ENCODE measurements at places on chromosomes 4 and X.

- no peak for DNase-seq
Measured at GRCh38 chrX:13001097-13001496, 26.2 kb downstream of the TMSB4X start.

- DNase-seq: no peak
Measured at GRCh38 chr4:87060957-87061356, 126.1 kb downstream of the AFF1 start.

GRCh38 chr4:61336916-61337315, 136.8 kb downstream of the ADGRL3 start:
- no peak for DNase-seq

DNA sequence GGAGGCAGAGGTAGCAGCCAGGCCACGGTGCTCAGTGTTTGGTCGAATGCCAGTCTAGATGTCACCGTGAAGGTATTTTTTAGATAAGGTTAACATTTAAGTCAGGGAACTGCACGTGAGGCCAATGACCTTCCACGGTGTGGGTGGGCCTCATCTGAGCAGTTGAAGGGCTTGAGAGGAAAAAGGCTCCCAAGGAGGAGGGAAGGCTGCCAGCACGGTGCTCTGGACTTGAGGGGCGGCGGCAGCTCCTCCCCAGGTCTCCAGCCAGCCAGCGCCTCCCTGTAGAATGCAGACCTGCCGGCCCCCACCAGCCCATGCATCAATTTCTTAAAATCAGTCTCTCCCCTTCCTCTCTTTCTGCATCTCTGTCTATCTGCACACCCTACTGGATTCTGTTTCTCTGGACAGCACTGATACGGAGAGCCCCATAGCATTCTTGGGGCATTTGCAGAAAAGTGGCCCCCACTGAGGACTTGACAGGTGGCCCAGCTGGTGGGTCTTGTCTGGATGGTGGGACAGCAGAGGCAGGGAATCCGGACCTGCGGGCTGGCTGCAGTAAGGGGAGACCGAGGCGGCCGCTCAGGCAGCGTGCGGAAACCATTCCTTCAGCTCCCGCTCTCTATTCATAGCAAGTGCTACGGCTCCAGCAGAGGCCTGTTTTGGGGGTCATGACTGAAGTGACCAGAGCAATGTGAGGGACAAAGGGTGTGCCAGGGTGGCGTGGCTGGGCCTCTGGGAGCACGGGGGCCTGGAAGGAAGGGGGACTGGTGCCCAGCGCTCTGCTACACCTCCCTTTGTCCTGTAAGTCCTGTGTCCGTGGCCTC, 7.9 kb upstream of the RGS12 start:
- DNase-seq: no peak

DNA sequence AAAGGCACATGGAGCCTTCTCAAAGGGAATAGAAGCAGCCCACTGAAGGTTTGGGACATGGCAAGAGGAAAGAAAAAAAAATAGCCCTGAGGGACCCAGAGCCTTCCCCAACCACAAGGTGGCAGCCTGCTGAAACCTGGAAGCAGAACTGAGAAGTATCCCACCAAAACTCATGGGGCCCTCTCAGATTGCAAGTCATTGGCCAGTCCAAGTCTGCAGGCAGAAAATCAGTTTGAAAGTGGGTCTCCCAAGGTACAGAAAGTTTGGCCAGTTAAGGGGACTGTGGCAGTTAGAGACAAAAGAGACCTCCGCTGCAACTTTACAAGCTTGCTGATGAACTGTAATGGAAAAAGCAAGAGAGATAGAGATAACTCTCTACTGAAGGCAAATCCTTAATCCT, 155.8 kb downstream of the ANTXR2 start:
- no peak for DNase-seq

DNA sequence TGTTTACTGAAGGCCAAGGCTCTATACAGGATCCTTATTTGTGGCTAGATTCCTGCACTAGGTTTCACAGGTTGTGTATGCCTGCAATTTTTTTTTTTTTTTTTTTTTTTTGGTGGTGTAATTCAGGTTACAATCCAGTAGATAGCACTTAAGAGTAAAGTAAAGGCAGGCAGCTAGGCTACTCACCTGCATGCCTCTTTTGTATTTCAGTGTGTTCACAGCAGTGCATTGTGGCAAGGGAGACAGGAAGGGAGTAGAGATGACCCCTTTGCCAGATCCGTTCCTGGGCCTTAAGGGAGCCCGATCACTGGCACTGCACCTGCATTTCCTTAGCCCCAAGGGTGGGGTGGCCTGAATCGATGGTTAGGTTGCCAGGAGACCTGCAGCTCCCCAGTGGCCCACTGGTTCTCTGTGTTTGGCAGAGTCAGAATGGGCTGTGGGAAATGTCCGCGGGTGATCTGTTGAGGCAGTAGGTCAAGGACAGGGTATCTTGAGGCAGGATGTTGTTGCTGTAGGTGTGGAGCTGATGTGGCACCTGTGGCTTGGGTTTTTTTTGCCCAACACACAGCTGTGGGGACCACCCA, 374.9 kb upstream of the AADAT start:
- no peak for DNase-seq

DNA sequence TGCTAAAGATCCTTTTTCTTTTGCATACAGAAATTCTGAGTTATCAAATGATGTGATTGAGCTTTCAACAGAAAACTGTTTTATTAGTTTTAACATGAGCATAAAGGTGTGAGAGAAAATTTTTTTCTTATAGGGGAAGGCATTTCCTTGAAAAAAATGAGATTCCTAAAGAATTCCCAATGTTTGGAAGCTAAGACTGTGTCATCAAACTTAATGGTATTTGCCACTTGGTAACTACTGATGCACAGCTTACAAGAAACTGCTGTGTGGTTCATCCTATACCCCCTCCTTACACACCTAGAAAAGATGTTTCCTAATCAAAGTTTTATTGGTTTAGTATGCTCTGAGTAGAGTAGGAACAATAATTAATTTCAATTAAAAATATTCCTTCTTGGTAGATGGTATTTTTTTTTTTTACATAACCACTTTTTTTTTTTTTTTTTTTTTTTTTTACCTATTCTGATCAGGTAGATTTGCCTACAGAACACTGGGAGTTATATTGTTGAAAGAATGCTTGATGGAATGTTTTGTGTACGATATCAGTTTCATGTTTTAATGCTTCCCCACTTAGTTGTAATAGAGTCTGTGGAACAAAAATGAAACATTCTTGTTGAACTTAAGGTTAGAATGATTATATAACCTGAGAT, 6.0 kb downstream of the PTPN13 start:
- no peak for DNase-seq

DNA sequence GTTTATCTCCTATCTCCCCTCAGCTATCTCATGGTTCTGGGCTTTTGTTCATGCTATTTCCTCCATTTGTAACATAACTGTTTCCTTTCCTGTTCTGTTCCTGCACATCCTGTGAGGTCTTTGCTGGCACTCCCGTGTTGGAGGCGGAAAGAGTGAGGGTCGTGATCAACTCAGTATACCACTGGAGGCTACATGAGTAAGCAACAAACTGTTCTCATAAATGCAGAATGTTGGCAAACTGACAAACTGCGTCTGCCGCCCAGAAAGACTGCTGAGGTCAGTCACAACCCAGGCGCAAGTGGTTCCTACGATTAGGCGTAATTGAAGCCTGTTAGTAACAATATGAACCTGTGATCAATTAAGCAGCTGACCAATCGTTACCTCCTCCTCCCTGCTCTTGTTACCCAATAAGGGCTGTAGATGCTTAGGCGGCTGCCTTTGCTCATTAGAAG, 48.8 kb downstream of the C4orf33 start:
- no peak for DNase-seq

DNA sequence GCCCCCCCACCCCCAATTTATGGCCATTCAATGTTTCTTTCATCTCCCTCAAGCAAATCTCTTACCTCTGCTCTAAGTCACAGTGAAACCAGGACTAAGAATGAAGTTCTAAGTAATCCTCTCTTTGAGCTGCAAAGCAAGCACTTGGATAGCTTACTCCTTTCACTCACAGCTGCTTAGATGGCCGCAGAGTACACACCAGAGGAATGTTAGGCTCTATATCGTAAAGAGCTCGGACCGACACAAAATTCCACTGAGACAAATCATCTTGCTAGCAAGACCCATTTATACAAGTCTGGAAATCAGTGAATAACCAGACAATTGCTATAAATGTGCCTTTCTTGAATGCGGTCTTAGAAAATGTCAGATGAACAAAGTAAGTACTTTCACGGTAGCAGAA, 135.0 kb downstream of the IDS start:
- DNase-seq: no peak

GRCh38 chr4:176927117-176927516, 134.4 kb upstream of the VEGFC start:
- no peak for DNase-seq

DNA sequence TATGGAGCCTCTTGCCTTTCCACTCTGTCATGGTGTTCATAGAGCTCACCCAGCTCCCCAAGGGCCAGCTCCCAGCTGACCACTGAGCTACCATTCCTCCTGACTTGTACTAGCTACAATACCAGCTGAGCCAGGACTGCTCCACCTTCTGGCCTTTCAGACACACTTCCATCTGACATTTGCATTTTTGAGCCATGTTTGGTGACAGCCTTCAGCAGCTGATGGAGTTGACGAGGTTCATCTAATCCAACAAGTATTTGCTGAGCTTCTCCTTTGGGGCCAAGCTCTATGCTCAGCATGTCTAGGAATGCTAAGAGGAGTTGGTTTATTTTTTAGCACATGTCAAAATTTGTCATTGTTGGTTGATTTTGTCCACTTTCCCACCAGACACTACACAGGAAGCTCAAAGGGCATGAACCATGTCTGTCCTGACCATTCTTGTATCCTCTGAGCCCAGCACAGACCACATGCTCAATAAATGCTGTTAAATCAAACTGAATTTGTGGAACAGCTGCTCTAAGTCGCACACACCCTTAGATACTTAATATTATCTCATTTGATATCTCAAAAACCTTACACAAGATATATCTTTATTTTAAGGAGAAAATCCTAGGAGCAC, 142.6 kb upstream of the PPARGC1A start:
- no peak for DNase-seq

GRCh38 chr4:74083546-74083945, 15.4 kb downstream of the CXCL2 start:
- no peak for DNase-seq

- no peak for DNase-seq
Measured at GRCh38 chr4:108628411-108628810, 8.0 kb downstream of the RPL34 start.

GRCh38 chr4:144902614-144903013, 195.4 kb downstream of the ANAPC10 start:
- no peak for DNase-seq

- DNase-seq: no peak
Measured at GRCh38 chr4:41209901-41210300, 4.4 kb downstream of the APBB2 start.

DNA sequence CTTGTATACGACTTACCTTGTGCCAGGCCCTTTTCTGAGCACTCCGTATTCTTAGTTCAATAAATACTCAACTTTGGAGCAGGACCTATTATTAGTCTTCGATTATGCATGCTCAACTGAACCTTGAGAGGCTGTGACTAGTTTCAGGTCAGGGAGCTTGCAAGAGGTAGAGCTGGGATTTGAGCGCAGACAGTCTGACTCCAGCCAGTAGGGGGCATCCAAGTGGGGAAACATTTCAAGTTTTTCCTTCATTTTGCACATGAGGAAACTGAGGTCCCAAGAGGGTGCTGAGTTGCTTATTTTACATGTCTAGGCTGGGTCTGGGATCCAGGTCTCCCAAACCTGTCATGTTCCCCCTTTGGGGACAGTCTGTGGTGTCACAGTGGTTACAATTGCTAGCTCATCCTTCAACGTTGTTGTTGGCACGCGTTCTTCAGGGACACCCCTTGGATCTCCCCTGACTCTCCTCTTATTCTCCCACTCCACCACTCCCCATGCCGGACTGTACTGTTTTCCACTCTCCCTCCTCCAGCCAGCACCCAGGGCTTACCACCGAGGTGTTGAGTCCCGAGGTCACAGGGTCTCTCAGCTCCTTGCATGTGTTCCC, 6.7 kb upstream of the PRICKLE3 start:
- no peak for DNase-seq

GRCh38 chr4:85268961-85269360, 206.0 kb upstream of the ARHGAP24 start:
- DNase-seq: no peak

- no peak for DNase-seq
Measured at GRCh38 chr4:53763813-53764597, 172.7 kb upstream of the LNX1 start.

DNA sequence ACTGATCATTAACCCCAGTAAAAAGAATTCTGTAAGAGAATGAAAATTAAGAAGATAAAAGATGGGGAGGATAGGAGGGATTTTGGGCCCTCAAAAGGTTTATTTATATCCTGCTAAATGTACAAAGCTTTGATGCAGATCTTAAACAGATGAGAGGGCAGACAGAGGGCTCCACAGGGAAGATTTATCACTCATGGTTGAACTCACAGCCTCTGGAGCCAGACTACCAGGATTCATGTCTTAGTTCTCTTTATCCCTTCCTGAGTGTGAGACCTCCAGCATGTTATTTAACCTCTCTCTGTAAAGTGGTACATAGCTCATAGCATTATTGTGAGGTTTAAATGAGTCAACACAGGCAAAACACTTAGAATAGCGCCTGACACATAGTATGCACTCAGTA, 74.4 kb downstream of the SOWAHB start:
- no peak for DNase-seq

- DNase-seq: no peak
Measured at GRCh38 chr4:47615385-47615784, 130.3 kb downstream of the ATP10D start.

GRCh38 chrX:40755291-40756249, 20.2 kb upstream of the MED14 start:
- DNase-seq: no peak

DNA sequence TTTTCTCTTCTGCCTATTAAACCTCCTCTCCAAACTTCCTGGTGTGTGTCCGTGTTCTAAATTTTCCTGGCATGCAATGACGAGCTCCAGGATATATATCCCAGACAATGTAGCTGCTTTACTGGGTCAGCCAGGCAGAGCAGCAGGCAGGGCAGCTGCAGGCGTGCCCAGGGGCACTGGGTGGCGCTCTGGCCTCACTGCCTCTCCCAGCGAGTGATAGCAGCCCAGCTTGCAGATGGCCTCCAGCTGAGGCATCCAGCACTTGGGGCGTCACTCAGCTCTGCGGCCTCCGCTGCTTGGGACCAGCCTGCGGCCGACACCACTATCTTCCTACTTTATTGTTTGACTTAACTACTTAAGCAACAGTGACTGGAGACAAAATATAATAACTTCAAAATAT, 23.0 kb upstream of the UBA6 start:
- no peak for DNase-seq
